ENCODE measurements at places on chromosomes 1 and 21.

DNA sequence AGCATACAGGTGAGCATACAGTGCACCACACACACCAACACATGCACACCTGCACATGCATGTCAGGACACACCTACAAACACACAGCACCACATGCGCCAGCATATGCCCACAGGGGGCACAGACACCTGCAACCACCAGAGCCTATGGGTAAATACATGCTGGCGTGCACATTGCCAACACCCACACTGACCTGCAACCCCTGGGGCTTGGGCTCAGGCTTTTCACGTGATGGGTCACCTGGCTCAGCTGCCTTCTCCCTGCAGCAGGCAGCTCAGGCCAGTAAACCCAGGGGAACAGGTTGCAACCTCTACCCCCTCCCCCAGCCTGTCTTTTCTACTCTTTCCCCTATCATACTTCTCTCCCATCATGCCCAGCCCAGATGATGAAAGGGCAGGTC is 8.1 kb downstream of the CD247 start:
- no peak for DNase-seq

DNA sequence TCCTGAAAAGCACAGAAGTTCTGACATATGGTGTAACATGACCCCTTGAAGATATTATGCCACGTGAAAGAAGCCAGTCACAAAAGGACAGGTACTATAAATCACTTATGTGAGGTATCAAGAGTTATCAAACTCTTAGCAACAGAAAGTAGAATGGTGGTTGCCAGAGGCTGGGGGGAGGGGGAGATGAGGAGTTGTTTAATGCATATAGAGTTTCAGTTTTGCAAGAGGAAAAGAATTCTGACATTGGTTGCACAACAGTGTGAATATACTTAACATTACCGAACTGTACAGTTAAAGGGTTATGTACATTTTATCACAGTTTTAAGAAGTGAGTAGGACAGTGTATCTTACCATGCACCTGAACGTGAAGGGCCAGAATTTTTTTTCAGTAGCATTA is 80.0 kb downstream of the USP25 start:
- no peak for DNase-seq

DNA sequence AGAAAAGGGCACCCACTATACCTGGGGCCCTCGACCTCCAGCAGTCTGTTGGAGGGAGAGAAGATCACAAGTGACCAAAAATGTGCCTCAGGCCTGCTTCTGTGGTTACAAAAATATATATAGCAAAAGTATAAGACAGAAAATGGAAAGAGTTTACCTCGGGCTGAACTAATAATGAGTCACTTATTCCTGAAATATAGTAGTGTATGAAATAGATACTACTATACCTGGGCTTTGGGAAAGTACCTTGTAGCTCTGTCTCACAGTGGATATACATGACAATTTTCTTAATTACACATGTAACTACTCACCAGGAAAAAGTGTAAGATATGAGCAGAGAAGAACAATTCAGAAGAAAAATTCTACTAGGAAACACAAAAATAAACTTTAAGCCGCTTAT is 7.3 kb upstream of the APCS start:
- DNase-seq = no peak

DNA sequence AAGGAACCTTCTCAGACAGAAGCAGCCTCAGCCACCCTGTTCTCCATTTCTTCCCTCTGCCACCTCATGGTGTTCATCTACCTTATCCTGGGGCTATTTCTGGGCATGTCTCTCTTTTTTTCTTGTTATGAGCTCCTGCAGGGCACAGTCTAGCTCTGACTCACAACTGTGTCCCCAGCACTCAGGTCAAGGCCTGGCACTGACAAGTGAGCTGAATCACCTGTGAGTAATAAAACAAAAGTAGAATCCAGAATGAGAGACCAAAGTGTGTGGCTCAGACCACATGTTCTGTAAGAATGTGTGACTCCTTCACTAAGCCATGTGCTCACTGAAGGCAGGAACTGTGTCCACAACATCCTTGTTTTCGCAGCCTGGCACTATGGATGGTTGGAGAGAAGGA is 23.2 kb downstream of the C1orf94 start:
- DNase-seq = no peak

DNA sequence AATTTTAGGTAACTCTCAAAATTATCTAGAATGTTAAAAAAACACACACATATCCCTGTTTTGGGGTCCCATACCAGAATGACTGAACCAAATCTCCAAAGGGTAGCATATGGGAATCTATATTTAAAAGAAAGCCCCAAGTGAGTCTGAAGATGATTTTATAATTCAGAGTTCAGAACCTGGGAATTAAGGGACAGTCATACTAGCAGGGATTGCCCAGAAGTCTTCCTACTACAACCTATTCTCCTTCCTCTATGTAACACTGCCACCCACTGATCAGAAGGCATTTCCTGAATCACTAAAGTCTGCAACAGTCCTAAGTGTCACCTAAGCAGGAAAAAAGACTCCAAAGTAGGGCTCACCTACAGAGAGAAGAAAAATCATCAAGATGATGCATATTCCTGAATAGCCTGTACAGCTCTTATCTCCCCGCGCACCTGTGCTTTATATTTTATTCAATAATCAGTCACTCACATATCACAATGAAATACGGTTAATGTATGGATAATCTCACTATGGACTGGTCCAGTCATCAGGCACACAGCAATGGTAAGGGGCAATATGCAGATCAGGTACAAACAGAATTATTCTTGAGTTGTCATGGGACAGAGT is 4.9 kb downstream of the RGS1 start:
- DNase-seq = no peak

- no peak for DNase-seq
Measured at GRCh38 chr1:5585256-5585655, 407.0 kb downstream of the NPHP4 start.

GRCh38 chr21:42198929-42199867 is 19.7 kb upstream of the ABCG1 start:
- no peak for DNase-seq

- no peak for DNase-seq
Measured at GRCh38 chr1:244388961-244389360, 62.7 kb downstream of the ADSS2 start.

- DNase-seq = peak; percentile 16
Measured at GRCh38 chr1:177913762-177914540, 55.9 kb downstream of the SEC16B start.

DNA sequence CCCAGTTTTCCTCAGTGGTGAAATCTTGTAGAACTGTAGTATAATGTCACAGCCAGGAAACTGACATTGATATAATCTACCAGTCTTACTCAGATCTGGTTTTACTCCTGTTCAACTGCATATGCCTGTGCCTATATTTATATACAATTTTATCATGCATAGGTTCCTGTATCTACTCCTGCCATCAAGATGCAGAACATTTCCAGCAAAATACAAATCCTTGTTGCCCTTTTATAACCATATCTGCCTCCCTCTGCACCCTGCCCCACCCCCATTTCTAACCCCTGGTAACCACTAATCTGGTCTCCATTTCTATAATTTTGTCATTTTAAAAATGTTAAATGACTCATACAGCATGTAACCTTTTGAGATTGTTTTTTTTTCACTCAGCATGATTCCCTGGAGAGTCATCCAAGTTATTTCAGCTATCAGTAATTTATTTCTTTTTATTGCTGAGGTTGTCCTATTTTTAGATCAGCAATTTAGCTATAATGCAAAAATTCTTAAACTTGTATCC is 8.1 kb downstream of the UTP25 start:
- no peak for DNase-seq

DNA sequence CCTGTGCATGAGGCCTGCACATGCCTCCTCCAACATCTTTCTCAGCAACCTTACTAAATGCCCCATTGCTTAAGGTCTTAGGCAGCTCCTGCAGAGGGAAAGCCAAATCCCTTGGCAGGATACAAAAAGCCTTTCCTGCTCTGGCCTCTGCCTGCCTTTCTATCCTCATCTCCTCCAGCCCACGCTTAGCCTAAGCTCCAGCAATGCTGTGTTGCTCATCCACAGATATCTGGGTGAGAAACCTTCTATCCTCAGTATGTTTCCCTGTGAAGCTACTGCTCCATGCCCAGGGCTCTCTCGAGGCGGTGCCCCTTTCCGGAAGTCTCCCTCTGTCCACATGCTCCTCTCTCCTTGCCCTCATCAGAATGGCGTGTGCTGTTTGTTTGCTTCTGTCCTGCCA is 37.0 kb upstream of the CCSAP start:
- no peak for DNase-seq

- peak; percentile 91 for DNase-seq
Measured at GRCh38 chr1:25729790-25730644, 70.0 kb upstream of the SELENON start.

- DNase-seq = no peak
Measured at GRCh38 chr1:196180847-196181593, 427.2 kb downstream of the KCNT2 start.

DNA sequence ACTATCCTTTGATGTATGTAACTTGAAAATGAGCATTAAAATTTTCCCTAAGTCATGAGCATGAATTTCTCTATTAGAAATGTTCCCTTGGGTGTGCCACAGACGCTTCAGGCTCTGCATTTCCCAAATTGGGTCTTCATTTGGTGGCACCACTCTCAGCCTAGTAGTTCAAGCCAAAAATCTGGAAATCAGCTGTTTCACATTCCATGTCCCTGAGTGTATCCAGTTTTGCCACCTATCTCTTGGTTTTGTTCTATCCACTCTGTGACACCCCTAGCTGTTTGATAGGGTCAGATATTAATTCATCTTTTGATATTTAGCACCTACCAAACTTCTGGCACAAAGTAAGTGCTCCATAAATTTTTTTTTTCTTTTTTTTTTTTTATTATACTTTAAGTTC is 89.5 kb upstream of the DPH5 start:
- DNase-seq = no peak

- no peak for DNase-seq
Measured at GRCh38 chr21:43871487-43871886, 6.5 kb downstream of the AGPAT3 start.

DNA sequence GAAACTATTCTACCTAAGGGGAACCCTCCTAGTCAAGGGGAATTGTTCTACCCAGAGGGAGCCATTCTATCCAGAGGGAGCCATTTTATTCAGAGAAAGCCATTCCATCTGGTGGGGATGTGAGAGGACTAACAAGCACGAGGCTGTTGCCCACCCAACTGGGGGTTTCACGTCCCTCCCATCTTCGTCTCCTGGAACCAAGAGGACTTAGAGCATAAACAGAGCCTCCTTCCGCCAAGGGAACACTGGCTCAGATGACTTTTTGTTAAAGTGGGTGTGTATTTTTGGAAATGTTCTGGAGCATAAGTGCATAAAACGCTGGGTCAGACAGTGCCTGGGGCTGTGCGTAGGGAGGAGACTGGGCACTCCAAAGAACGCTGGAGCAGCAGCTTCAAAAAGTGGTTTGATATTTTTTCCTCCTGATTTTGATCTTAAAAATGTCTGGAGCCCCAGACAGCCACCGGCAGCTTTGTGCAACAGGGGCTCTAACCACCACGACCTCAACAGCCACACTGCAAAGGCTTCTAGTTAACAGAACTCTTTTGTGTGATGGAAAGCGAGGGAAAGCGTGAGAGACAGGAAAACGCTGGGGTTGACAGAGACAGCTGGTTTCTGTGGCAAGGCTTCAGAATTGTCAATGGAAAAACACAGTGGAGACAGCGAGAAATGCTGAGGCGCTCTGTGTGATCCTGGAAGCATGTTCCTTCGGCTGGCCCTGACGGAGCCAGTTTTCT is 363.6 kb upstream of the CAMK1G start:
- DNase-seq = no peak

- no peak for DNase-seq
Measured at GRCh38 chr1:160494620-160495019, 28.4 kb downstream of the SLAMF6 start.

GRCh38 chr1:82268826-82269225 is 468.1 kb downstream of the ADGRL2 start:
- DNase-seq = no peak

DNA sequence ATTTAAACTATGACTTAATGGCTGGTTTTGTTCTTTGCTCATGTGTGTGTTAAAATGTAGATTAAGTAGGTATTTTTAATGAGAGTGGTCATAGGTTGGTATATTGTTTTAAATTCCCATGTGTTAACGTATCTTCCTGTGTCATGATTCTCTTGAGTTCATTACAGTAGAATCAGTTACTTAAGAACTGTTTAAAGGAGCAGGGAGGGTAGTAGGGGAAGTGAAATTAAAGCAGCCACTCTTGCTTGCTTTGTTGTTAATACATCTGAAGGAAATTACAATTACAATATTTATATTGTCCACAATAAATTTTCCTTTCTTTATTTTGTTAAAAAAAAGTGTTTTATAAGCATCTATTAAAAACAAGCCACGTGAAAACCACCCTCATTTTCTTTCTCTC is 119.2 kb upstream of the KIAA1614 start:
- DNase-seq = no peak

GRCh38 chr1:116371752-116372151 is 1.3 kb upstream of the ATP1A1 start:
- DNase-seq = no peak

- DNase-seq = no peak
Measured at GRCh38 chr21:38760017-38760761, 45.5 kb upstream of the ETS2 start.

GRCh38 chr1:220274251-220274855 is 2.1 kb upstream of the RAB3GAP2 start:
- no peak for DNase-seq

- DNase-seq = no peak
Measured at GRCh38 chr1:33277488-33278084, 21.3 kb downstream of the ZNF362 start.

GRCh38 chr1:203173566-203173965 is 2.1 kb downstream of the MYBPH start:
- DNase-seq = no peak

GRCh38 chr1:196183941-196184340 is 424.3 kb downstream of the KCNT2 start:
- DNase-seq = no peak

GRCh38 chr1:234280500-234280899 is 92.8 kb upstream of the COA6 start:
- DNase-seq = no peak

- no peak for DNase-seq
Measured at GRCh38 chr1:194503209-194503608, 1316.8 kb upstream of the B3GALT2 start.

Data from SHP77 treated with DMSO at 0.1 percent for 48 hours (cell line).